ENCODE measurements at places on chromosomes 2 and 18.

- peak; percentile 93 for DNase-seq
Measured at GRCh38 chr2:166632616-166633015, 138.6 kb upstream of the SCN7A start.

DNA sequence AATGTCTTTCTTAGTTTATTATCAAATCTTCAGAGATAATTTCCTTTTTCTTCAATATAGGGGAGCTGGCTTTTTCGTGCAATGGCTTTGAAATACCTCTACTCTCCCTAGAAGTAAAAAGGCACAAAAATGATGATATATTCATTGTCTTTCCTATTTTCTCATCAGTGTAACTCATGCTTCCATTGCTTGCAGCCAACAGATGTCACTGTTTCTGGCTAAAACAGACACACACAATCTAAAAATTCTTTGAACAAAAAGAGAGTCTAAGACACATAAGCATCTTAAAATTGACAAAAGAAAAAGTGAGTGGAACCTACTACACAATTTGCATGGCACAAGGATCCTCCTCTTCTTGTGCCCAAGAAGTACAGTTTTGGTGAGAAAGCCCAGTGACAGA is 448.7 kb upstream of the VRK2 start:
- no peak for DNase-seq

GRCh38 chr2:122471753-122472152 is 716.3 kb downstream of the TSN start:
- DNase-seq = peak; percentile 3

DNA sequence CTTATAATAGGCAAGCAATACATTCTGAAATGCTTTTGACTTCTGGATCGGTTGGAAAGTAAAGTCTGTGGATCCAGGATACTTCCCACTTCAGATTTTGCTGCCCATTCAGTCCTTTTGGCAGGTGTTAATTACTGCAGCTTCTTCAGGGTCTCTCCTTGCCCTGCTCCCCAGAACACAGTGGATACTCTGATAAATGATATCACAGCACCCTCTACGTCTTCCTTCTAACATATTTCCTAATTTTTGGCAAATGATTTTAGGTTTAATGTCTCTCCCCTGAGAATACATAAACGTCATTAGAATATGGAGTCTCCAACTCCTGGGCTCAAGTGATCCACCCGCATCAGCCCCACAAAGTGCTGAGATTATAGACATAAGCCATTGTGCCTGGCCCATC is 249.8 kb downstream of the NYAP2 start:
- DNase-seq = no peak

DNA sequence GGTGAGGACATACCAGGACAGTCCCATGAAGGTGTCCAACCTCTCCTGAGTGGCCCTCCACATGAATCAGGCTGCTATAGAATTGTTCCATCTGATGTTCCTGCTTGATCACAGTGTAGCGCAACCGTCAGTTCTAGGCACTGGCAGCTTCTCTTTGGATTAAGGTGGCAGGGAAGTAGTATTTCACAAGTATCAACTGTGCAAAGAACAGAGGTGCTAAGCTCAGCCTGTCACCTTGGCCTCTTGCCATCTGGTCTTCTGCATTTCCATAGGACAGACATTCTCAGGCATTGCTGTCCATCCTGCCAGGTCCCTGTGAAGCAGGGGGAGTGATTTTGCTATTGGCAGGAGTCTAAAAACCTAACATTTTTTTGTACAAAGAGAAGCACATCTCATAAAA is 182.2 kb upstream of the EPAS1 start:
- DNase-seq = no peak

GRCh38 chr18:23144640-23145039 is 9.4 kb downstream of the CABLES1 start:
- no peak for DNase-seq

GRCh38 chr2:18907508-18907907 is 318.1 kb upstream of the NT5C1B start:
- DNase-seq = no peak

DNA sequence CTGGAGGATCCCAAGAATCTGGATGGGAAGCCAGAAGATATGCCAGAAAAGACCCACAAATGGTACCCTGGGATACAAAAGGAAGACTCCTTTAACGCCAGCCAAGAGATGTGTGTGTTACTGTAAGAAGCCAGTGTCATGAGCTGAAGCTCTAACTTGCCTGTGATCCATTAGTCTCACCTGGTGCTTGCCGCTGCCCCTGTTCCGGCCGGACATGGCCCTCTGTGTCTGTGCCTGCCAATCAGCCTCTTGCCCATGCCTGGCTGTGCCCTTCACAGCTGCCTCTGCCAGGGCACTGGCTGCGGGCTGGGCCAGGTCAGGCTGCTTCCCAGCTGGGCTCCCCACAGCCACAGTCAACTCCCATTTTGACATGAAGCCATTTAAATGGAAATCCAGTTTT is 55.4 kb downstream of the POU3F3 start:
- DNase-seq = no peak

GRCh38 chr2:232133078-232133477 is 171.6 kb downstream of the DIS3L2 start:
- no peak for DNase-seq

Measured in fibroblast of upper back skin (primary cell).